ENCODE measurements at places on chromosomes 4 and X. TPM values are rescaled to one million over a fixed set of nuclear protein-coding genes. Genes with fewer than 3 reads are reported as not detected.

GRCh38 chr4:6720202-6720699, 4.3 kb downstream of the BLOC1S4 start:
- peak; percentile 76 for DNase-seq

- no peak for DNase-seq
These were observed 100.9 kb downstream of the PTCHD1 start for GRCh38 chrX:23435575-23435974.

DNA sequence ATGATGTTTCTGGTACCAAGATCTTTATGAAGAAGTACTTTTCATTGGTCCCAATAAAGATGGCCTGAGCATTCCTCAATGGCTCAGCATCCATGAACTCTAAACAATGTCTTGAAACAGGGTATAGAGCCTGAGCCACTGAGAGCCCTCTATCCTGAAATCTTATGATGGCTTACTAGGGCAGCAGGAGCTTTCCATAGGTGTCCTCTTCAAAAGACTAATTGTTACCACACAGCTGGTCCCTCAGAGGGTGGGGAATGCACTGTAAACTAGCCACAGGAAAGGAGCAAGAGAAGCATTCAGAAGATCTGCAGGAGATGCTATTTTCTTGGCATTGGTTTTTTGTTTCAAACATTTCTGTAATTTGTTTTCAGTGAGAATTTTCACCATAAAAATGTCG, 5.6 kb upstream of the BANK1 start:
- no peak for DNase-seq

DNA sequence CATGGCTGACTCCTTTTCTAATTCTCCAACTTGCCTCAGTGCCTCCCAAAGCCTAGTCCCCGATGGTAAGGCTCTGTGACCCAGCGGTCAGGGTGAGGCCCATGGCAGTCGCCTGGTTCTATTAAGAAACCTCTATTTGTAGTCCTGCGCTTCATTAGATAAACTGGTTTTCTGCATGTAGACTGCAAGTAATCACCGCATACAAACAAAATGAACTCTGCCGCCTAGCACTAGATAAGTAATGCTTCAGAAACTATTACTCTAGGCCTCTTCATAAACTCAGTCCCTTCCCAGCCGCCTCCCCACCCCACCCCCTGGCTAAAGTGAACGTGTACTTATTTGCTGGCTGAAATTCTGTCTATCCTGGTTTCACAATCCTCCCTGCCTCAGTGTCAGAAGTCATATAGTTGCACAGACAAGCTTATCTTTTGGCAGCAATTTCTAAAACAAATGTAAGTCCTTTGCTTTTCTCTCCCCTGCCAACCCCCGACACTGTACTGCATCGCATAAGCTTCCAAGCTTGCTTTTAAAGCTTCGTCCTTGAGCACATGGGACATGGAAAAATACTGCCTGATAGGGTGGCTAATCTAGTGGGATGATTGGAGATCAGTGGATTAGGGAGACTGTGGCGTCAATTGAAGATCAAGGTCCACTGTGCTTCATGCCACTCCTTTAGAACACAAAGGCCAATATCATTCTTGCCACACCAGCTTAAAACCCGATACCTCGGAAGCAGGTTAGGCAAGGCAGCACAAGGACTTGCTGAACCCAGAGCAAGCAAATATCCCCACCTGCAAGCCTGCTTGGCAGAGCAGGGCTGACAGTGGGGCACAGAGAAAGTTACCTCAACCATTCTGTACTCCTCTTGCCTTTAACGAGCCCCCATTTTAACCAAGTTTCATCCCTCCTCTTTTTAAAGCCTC, 125.8 kb downstream of the IRF2 start:
- DNase-seq: no peak

DNA sequence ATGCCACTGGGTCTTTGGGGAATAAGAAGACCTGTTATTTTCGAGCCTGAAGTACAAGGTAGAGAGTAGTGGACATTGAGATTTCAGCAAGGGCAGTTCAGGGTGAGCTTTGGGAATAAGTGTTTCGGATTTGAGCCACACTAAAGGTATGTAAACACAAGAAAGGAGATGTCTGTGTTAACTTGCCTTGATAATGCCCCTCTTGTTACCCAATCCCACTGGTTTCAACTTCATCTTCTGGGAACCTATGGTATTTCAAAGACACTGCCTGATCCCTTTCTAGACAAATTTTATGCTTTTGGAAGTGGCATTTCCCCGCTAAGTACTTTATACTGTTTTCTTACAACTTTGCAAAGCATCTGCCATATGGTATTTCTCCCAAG, 79.4 kb downstream of the SLC9A6 start:
- no peak for DNase-seq

- DNase-seq: no peak
These were observed 20.1 kb upstream of the AP1S2 start for GRCh38 chrX:15874672-15875071.

DNA sequence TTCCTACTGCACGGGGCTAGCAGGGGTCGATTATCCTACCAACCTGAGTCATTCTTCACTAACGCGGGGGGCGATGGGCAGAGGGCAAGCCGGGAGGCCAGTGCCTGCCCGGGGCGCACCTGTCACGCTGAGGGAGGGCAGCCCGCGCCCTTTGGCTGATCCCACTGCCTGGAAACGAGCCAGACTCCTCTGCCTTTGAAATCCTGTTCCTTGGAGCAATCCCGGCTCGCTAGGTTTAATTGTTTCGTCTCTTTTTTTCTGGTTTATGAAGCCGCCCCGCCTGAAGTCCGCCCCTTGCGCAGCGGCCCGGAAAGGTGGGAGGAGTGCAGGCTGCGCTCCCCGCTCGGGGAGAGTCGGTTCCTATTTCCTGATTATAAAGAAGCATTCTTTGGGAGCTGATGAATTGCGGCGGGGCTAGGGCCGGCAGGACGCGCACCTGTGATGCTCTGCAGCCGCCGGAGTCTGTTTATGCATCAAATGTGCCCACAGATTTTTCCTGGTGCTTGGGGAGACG, 484.2 kb downstream of the BCOR start:
- DNase-seq: peak; percentile 7

- DNase-seq: no peak
These were observed 83.8 kb upstream of the LCORL start for GRCh38 chr4:18105030-18106011.

DNA sequence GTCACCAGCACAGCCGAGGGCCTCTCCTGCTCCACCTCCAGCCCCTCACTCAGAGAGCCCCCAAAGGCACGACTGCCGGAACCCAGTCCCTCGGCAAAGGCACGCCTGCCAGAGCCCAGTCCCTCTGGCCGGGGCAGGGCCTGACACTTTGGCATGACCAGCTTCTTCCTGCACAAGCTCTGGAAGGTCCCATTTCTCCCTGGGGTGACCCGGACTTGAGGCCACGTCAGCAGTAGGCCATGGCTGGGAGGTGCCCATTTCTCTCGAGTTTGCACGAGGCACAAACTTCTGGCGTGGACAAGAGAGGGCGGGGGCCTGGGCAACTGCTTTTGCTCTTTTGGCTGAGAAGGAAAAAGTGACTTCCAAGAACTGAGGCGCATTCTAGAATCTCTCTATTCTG, 62.2 kb upstream of the GPR78 start:
- DNase-seq: no peak

- DNase-seq: no peak
These were observed 28.2 kb downstream of the DCAF12L2 start for GRCh38 chrX:126137899-126138298.

DNA sequence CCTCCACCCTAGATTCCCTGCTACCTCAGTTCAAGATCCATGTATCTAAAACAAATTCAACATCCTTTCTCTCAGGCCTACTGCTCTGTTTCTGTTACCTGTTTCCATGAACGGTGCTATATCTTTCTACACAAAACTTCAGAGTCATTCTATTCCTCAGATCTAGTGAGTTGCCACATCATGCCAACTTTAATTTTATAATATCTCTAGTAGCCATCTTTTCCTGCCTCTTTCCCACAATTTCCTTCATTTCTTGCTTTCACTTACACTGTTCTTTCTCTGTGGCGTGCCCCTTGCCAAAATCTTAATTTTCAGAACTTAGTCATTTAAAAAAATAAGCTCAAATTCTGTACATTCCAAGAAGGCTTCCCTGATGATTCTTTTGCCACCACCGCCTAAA, 15.2 kb downstream of the GUCY1A1 start:
- DNase-seq: no peak

DNA sequence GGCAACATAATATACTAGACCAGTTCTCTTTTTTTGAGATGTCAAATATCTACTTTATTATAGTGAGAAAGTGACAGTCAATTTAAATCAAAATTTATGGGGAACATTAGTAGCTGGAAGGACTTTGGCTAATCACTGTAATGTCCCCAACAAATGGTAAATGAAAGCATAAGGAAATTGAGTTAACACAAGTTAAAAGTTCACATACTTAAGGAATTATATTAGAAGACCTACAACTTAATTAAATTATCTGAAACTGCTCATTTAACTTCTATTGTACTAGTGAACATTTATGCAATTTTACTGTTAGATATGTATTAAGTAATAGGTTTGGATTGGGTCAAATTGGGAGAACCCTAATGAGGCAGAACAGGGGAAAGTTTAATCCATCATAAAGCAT, 160.3 kb upstream of the TENM3 start:
- DNase-seq: no peak

DNA sequence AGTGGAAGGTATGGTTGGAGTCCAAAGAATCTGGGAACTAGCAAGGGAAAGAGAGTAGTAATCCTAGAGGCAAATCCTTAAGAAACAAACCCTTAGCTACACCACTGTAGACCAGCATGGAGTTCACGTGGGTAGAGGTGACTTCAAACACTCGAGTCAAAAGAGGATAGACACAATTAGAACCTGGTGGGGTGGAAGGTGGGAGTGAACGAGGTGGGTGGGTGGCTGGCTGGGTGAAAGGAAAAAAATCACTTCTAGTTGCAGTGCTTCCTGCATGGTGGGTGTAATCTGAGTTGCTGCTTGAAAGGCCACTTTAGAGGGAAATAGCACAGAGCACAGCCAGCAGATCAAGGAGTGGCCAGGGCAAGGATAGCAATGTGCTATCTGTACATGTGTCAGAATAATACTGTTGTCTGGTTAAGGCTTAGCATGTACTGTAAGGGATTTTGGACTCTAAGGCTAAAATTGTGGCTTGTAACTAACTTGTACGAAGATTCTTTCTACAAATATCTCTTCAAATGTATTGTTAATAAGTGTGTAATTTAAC, 356.2 kb downstream of the GRIA2 start:
- DNase-seq: no peak

GRCh38 chr4:140238351-140239056, 84.5 kb upstream of the MAML3 start:
- DNase-seq: no peak

GRCh38 chrX:151680805-151681204, 14.5 kb upstream of the PRRG3 start:
- peak; percentile 43 for DNase-seq

- no peak for DNase-seq
These were observed 556.1 kb downstream of the SPRY1 start for GRCh38 chr4:123952530-123953274.

DNA sequence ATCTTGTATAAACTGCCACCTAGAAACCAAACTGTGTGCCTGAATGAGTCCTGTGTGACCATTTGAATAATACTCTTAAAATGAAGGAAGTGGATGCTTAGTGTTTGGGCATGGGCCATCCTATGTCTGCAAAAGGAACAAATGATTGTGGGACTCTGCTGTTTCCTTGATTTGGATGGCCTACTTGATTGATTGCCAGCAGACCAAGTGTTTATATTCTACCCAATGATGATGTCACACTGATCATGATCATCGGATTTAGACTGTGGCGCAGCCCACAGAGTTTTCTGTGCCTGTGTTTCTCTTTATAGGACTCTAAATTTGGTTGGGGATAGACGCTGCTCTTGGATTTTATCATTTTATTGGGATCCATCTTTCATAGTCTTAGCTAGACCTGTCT, 4.4 kb downstream of the SEPTIN11 start:
- DNase-seq: no peak

DNA sequence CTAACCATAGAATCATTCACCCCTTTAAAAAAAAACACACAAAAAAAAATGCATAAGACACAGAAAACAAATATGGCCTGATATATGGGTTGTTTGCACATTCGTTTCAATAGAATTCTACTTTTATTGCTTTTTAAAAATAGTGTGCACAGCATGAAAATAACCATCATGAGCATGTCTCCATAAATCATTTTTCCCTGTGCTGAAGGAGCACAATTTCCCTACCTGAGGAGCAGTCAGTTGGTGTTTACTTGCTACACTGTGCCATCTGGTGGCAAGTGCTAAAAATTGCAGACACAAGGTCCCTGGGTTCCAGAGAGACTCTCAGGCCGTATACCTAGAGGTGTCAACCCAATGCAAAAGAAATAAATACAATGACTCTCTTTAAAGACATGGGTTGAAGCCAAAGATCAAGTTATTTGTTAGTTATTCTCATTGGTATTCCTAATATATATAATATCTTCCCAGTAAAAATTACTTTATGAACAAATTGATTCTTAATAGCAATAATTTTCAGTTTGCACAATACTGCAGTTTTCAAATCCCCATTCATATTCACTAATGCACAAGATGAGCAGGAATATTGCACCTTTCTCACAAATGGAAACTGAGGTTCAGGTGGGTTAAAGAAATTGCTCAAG, 551.4 kb downstream of the IQCM start:
- DNase-seq: no peak

DNA sequence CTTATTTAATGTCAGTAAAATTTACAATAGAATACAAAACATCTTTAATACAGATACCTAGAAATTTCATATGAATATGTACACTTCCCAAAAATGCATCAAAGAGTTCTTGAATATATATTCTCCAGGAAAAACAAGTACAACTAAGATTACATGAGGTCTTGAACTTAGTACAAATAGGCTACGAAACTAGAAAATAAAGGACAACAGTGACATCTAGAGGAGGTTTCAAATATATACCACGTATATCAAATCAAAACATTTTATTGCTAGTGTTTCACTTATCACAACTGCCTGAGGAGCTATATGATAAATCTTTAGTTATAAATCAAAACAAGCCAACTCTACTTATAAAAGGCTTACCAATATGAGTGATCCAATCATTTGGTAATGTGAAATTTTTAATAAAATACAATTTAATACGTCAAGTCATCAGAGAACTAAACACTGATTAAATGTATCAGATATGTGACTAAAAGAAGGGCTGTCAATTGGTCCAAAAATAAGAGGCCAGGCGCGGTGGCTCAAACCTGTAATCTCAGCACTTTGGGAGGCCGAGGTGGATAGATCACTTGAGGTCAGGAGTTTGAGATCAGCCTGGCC, 36.6 kb downstream of the ANAPC10 start:
- DNase-seq: no peak

GRCh38 chr4:183550345-183551093, 45.7 kb downstream of the ING2 start:
- no peak for DNase-seq

The CD40LG gene
- 170 TPM for total RNA-seq

The PAGE1 gene
- total RNA-seq: not detected

The AREG gene
- total RNA-seq: 30.5 TPM

The CYTL1 gene
- not detected for total RNA-seq

The PRR32 gene
- not detected for total RNA-seq

The YY2 gene
- total RNA-seq: 0.66 TPM

The IGFBP7 gene
- not detected for total RNA-seq

The TXK gene
- 117 TPM for total RNA-seq

The XKRX gene
- 3.4 TPM for total RNA-seq

The MAGEA9B gene
- not detected for total RNA-seq

The TREX2 gene
- total RNA-seq: 5.5 TPM

The TRIM2 gene
- 3.9 TPM for total RNA-seq

The VGLL1 gene
- total RNA-seq: not detected

The FGF13 gene
- total RNA-seq: not detected

The GPR82 gene
- total RNA-seq: not detected

The PRSS12 gene
- total RNA-seq: not detected
